ENCODE measurements at places on chromosomes 6 and 20.

- DNase-seq: no peak
Measured at GRCh38 chr20:52251136-52251700, 59.6 kb upstream of the ZFP64 start.

GRCh38 chr20:35290186-35290886 lies 1.9 kb downstream of the FAM83C start:
- no peak for DNase-seq

DNA sequence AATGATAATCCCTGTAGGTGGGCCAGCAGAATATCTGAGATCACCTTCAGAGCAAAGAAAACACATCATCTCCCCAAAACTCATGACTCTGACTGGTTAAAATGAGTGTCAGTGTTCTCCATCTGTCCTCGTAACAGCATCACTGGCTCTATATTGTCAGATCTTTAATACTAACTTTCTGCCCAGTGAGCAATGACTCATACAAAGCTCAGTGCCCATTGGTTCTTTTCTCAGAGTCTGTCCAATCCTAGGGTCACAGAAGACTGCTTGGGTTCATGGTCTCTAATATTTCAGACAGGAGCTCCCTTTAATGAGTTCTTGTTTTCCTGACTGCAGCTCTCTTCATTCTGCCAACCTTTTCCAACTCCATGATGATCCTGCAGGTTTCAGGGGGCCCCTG lies 36.4 kb downstream of the HLA-DPB1 start:
- no peak for DNase-seq

- DNase-seq: no peak
Measured at GRCh38 chr6:140602431-140603248, 1228.2 kb upstream of the CITED2 start.

GRCh38 chr20:43536817-43537440 lies 21.9 kb upstream of the SGK2 start:
- no peak for DNase-seq

DNA sequence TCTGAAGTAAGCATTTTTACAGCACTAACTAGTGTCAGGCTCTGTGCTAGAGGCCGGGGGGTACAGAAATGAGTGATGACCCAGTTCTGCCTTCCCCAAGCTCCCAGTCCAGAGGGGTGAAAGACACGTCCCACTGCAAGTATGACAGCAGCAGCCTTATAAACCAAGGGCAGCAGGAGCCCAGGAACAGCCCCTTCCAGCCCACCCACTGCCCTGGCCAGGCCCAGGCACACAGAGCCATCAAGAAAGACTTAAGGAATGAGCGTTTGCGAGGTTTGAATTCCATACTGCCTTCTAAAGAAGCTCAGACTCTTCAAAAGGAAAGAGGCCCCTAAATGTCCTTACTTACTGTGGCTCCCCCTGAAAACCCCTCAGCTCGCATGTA lies 10.0 kb downstream of the TRERF1 start:
- no peak for DNase-seq

DNA sequence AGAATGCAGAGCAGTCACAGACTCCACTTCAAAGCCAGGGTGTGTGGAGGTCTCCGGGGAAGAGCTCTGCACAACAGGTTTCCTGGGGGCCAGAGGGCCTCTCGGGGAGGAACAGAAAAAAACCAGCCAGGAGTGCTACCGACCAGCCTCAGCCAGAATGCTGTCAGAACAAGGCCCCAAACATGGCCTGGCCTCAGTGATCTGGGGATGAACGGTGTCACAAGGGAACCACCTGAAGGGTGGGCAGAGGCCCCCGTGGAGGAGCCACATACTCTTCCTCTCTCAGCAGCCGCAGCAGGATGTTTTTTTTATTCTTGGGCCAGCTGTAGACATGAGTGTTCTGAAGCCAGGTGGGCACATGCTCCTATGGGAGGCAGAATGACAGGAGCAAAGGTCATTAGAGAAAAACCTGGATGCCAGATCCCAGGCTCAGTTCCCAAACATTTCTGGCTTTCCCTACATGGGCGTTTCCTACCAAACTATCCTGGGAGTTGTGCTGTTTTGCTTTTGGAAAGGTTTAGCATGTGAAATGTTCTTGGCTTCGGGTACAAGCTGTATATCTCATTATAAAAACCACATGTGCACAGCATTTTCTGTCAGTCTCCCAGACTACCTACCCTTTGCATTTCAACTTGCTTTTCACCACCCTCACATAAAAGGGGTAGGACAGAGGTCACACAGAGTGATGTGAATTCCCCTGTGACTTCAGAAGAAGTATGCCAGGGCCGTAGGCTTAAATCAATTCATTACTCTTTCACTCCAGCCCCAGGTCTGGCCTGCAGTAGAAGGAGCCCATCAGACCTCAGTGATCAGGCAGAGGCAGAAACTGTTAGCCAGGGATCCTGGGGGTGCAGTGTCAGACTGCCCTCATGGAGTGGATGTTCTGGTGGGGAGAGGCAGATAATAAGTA lies 46.2 kb downstream of the TRAF3IP2 start:
- DNase-seq: no peak

DNA sequence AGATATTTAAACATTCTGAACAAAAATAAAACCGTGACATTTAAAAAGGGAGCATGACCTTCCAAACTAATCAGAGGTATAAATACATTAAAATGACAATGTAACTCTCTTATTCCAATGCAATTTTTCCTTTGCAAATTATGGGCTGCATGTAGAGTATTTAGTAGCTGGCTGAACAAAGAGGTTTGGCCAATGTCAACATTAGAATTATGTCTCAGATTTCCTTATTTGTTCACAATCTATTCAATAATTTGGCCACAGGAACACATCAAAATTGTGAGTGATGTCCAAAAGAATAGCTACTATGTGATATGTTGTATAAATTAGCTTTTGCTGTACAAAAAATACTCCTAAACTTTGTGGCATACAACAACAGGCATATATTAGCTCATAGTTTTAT lies 580.0 kb upstream of the MARCKS start:
- DNase-seq: no peak

GRCh38 chr6:47428746-47429664 lies 48.6 kb upstream of the CD2AP start:
- DNase-seq: no peak

DNA sequence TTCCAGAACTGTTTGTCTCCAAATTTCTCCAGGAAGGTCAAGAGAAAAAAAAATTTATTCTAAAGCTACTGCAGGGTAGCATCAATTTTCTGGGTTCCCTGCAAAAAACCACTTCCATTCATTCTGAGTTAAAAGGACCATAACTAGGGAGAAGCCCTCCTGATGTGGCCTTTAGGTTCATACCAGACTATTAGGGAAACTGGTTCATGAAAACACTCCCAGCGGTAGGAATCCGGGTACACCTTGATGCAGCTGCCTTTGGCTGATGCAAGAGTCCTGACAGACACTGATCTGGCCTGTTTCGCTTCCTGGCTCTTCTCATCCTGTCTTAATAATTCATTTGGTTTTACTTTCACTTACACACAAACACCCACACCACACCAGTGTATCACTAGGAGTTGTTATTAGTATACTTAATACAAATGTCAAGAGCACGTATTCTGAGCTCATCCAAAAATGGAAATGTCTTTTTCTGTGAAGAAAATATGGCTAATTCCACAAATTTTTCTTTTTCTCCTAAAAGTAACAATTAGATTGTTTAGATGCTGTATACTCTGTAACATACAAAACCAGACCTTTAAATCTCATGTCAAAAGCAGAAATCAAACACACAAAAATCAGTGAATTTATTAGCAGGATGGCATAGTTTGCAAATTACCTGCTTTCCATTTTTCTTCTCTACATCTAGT lies 38.4 kb upstream of the ARHGAP18 start:
- DNase-seq: no peak

DNA sequence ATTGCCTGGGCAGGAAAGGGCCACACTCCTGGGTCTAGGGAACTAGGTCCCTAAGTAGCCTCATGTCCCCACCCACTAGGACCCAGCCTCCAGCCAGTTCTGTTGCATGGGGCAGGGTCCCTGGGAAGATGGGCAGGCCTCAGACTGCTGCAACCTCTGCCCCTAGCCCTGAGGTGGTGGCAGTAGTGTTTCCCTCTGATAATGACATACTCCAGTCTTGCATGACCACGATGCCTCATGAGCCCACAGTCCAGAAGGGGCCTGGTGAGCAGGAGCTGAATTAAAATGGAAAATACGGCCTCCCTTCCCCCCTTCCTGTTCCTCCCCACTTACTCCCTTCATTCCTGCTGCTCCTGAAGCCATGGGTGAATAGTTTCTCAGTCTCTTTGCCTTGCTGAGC lies 36.0 kb upstream of the SCRT2 start:
- no peak for DNase-seq

DNA sequence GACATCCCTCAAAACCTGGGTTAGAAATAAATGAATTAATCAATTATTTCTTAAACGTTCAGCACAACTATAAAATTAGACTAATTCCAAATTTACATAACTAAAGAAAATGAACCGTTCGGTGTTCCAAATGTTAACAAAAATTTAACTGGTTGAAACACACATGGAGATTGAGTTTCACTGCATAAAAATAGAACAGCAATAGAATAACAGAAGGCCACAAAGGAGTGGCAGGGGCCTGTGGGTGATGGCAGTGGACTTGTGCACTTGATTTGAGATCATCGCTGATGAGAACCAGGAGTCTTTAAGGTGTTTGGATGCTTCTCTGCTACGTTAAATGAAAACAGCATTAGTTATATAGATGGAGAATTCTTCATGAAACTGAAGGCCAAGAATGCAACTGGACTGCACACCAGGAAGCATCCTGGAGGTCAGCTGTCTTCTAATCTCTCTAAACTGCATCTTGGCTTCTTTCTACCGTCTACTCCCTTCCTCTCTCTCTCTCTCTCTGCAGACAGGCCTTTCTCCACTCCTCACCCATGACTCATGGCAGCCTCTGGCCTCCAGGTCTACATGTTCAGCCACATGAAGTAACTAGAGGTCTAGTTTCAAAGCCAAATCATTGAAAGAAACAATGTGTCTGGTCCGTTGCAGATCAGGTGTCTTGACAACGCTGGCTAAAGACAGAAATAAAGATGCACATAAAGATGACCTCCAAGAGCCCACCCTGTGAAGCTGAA lies 111.3 kb downstream of the SIM1 start:
- DNase-seq: no peak

DNA sequence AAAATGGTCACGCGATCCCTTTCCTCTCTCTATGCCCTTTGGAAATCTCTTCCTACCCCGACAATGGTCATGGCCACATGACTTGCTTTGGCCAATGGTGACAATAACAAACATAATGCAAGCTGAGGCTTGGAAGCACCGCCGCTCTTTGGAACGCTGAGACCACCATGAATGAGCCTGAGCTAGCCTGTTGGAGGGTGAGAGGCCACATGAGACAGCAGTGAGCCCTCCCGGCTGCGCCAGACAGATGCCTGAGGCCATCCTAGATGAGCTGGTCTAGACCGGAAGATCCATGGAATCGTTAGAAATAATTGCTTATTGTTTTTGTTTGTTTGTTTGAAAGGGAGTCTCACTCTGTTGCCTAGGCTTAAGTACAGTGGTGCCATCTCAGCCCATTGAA lies 64.2 kb downstream of the STK35 start:
- DNase-seq: no peak

All from stimulated activated CD8-positive, alpha-beta memory T cell treated with anti-CD3 and anti-CD28 coated beads, Interleukin-4, amount 100 ng/mL, for 1 hour (primary cell).